Vagina (tissue), 2 donors: ENCODE measurements at places on chromosomes 4 and X.

- no peak for DNase-seq
Observed at GRCh38 chr4:152479428-152480026, 56.4 kb downstream of the FBXW7 start.

GRCh38 chrX:100264200-100264599 lies 145.9 kb downstream of the PCDH19 start:
- DNase-seq, result no peak

- DNase-seq, result no peak
Observed at GRCh38 chrX:106874075-106874474, 29.1 kb downstream of the RIPPLY1 start.

DNA sequence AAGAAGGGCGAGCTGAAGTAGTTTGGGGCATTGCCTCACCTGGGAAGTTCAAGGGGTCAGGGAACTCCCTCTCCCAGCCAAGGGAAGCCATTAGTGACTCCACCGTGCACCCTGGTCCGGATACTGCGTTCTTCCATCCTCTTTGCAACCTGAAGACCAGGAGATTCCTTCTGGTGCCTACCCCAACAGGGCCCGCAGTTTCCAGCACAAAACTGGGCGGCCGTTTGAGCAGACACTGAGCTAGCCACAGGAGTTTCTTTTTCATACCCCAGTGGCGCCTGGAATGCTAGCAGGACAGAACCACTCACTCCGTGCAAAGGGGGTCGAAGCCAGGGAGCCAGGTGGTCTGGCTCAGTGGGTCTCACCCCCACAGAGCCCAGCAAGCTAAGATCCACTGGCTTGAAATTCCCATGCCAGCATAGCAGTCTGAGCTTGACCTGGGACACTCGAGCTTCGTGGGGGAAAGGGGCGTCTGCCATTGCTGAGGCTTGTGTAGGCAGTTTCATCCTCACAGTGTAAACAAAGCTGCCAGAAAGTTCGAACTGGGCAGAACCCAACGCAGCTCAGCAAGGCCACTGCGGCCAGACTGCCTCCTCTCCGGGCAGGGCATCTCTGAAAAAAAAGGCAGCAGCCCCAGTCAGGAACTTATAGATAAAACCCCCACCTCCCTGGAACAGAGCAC lies 1039.4 kb upstream of the IGFBP7 start:
- DNase-seq, result no peak

GRCh38 chr4:101065346-101065745 lies 282.0 kb downstream of the PPP3CA start:
- DNase-seq, result no peak

- no peak for DNase-seq
Observed at GRCh38 chr4:52265781-52266525, 214.8 kb downstream of the SPATA18 start.

DNA sequence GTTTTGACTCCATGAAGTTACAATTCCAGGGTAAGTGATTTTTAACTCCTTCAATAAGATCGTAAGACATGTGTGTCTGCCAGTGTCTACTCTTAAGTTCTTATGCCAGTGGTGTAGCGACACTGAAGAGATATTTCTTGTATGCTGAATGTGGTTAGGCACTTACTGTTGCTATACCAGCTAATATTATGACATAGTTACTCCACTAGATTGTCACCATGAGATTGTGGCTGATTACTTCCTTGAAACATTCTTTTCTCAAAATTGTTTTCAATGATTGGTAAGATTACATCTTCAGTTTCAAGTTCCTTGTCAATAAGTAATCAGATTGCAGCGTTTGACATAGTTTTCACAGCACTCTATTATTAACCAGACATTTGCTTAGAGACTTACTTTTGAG lies 60.6 kb upstream of the PAGE5 start:
- DNase-seq, result no peak

DNA sequence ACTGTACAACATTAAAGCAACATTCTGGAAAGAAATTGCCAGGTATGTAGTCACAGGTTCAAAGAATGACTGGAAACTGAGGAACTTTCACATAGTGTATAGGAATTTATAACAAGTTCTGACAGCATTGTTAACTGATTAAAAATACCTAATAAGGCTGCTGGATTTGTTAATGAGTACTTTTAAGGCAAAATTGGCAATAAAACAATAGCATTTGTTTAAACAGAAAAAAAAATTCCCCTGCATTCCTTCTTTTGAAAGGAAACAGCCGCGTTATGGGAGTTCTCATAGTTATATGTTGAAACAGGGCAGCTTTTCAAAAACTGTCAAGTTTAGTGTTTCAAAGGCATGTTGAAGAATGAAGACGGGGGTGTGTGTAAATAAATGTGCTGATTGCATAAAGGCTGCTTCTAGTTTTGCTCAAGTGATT lies 282.5 kb upstream of the FAT1 start:
- DNase-seq, result no peak

DNA sequence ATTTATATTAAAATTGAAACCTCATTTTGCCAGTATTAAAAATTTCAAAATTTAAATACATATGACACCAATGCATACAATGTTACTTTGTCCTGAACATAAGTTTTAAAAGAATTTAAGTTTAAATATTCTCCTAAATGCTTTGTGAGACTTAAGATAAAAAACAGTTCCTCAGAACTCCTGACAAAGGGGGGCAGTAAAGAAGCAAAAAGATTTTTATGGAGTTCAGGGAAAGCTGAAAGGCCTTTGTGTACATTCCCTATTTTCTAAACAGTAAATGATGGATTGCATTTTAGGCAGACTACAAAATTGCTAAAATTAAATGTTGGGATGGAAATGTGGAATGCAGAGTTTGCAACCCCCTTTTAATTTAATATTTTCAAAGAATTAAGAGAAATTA lies 81.7 kb downstream of the SNCA start:
- DNase-seq, result no peak

- DNase-seq, result no peak
Observed at GRCh38 chr4:39718366-39719323, 20.7 kb downstream of the UBE2K start.

- DNase-seq, result no peak
Observed at GRCh38 chr4:83783215-83783614, 247.3 kb downstream of the GPAT3 start.

DNA sequence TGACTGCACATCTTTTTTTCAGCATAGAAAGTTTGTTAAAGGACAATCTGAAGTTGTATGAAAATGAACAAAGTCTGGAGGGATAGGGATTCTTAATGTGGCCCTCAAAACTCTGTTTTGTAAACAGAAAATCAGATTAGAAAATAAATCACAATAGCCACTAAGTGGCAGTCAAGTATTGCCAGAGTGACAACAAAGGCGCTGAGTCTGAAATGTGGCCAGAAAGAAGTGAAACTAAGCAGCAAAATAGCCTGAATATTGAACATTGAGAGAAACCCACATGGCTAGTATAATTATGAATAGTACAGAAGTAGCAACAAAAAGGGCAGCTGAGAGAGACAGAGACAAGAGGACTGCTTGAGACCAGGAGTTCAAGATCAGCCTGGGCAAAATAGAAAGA lies 81.1 kb upstream of the CT45A1 start:
- no peak for DNase-seq

GRCh38 chrX:44012484-44013096 lies 39.4 kb upstream of the NDP start:
- no peak for DNase-seq

GRCh38 chrX:124226129-124226528 lies 106.3 kb upstream of the TEX13D start:
- no peak for DNase-seq

- DNase-seq, result no peak
Observed at GRCh38 chr4:75790024-75790423, 65.6 kb downstream of the USO1 start.

DNA sequence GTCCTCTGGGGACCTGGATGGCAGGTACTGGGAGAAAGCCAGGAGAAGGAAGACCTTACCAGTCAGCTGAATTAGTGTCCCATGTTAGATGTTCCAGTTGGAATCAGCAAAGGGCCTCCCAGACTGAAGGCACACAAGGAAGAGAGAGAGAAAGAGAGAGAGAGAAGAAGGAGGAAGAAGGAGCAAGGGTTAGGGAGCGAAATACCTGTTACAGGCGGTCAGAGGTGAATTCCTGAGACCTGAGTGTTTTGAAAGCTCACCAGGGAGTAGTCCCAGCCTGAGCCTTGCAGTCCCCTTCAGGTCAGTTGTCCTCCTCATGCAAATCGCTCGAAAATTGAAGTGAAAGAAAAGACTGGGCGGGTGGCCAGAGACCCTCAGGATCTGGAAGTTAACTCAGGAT lies 60.3 kb downstream of the USP11 start:
- no peak for DNase-seq

GRCh38 chrX:64843224-64843623 lies 133.0 kb downstream of the ZC4H2 start:
- no peak for DNase-seq

- DNase-seq, result no peak
Observed at GRCh38 chr4:35943606-35944005, 300.7 kb downstream of the ARAP2 start.

DNA sequence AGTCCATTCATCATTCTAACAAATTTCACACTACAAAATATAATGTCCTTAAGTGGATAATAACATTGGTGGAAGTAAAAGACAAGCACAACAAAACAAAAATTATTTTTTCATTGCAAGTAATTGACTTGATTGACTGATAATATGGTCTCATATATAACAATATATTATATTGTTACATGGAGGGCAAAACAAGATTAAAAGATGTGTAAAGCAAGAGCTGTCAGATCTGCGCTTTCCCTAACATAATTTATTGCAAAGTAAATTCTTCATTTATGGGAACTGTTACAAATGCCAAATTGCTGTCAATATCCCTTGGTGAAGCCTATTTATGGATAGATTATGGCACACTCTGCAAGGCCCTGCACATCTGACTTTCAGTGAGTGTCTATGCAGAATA lies 233.6 kb downstream of the PCDH7 start:
- DNase-seq, result no peak

DNA sequence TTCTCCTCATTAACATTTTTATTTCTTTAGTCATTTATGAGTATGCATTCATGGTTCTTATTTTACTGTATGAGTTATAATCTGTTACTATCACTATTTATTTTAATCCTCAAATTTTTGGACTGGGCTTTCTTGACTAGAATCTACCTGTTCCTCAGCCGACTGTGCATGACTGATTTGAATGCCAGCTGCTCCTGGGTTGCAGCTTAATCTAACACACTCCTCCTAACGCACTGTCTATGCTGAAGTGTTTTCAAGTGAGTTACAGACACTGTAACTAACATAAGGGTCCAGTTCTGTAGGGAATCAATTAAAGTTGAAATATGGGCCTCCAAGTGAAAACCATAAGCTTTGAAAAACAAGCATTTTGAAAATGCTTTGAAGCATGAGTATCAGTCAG lies 137.4 kb upstream of the ARSJ start:
- DNase-seq, result no peak

GRCh38 chr4:73918058-73918457 lies 48.9 kb downstream of the CXCL1 start:
- no peak for DNase-seq

DNA sequence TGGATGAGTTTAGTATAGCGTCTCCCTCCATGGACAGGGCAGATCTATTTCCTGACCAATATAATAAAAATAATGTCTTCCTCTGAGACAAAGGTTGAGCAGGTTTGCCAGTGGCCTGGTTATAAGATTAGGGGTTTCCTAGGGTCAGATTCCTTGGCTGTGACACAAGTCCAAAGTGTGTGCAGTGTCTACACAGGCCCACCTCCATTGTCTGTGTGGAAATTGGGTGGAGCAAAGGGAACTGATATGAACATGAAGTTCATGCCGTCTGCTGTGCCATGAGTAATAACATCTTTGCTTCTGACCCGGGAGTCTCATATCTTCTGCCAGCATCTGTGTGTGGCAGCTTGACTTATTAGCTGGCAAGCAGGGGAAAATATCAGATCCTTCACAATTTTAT lies 187.7 kb upstream of the BOD1L1 start:
- DNase-seq, result no peak

DNA sequence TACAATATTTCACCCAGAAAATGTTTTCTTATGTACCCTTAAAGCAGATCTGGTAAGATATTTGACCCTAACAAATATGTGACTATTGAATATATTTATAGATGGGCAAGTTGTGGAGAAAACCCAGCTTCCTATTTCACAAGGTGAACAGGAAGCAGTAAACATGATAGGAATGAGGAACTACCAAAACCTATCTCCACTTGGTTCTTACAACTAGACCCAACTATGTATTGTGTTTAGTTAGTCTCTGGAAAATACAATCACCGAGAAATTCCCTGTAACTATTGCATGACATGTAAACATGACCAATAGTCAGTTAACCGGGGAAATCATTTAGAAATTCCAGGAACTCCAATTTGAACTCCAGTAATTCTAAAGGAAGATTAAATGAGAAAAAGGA lies 8.4 kb upstream of the RXFP1 start:
- no peak for DNase-seq

DNA sequence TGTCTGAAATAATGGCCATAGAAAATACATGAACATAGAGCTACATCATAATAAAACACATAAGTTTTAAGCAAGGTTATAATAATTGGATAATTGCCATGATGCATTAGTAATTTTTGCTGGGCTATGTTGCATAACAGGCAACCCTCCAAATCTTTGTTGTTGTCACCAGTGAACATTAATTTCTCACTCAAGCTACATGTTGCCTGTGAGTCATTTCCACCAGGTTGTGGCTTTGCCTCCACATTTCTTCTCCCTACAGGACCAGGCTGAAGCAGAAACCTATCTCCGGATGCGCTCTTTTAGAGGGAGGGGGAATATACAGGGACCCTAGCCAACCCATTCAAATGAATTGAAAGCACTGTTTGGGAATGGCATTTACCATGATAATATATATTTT lies 347.7 kb downstream of the GABRG1 start:
- DNase-seq, result no peak
